ENCODE measurements at places on chromosomes 2 and 18.

DNA sequence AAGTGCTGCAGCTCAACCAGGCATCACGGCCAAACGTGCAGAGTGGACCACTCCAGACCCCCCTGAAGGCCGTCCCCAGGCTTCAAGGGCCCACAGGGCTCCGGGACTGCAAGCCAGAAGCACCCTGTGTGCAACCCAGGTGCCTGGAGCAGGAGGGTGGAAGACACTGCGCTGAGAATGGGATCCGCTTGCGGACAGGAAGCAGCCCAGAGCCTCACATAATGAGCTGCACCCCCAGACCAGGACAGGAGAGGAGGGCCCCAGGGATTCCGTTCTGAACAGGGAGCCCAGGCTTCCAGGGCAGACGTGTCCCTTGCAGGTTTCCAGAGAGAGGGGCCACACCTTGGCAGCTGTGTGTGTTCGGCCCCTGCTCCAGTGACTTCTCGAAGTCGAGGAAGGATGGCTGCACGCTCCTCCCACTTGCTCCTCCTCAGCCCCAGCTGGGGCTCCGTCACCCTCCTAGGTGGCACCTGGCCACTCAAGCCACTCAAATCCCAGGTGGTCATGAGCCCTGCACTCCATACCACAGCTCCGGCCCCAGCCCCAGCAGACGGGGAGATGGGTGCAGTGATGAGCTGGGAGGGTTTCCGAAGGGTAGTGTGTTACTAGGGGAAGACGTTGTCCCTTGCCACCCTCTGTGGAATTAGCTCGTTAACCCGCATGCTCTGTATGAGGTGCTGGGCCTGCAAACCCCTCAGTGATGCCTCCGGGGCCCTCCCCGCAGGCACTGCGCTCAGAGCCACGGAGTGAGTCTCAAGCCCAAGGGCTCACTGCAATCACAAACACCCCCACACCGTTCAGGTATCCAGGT lies 79.2 kb downstream of the NDUFA10 start:
- DNase-seq: no peak

DNA sequence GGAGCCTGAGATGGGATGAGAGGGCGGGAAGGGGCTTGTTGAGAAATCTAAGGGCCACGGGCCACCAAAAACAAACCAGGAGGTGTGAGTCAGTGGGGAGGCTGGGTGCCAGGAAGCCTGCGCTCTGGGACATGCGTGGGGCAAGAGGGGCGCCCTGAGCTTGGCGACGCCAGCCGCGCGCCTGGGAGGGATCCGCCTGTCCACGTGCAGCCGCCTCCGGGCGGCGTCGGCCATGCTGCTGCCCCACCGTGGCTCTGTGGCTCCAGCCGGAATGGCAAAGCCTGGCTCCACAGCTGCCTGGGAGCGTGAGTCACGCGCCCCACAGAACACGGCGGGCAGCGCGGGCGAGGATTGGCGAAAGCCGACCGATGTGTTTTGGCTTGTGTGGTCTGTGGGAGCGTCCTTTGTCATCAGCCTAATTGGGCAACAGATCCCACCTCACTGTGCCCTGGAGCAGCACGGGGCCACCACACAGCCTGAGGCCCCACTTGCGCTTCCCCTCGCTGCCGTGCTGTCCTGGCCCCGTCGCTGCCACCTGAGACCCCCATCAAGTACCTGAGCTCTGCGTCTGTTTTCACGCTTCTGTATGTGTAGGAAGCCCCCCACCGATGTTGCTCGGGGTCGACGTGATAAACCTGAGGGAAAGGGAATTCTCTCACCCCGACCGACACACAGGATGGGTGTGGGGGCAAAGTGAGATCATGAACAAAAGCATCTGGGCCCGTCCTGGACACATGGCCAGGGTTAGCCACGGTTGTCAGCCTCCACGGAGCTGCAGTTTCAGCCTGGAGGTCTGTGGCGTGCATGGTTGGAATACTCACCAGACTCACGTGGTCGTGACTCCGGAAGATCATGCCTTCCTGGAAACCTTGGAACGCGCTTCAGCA lies 80.5 kb downstream of the NFATC1 start:
- DNase-seq: no peak

- DNase-seq: no peak
Measured at GRCh38 chr2:175175896-175176295, 5.6 kb downstream of the ATP5MC3 start.

DNA sequence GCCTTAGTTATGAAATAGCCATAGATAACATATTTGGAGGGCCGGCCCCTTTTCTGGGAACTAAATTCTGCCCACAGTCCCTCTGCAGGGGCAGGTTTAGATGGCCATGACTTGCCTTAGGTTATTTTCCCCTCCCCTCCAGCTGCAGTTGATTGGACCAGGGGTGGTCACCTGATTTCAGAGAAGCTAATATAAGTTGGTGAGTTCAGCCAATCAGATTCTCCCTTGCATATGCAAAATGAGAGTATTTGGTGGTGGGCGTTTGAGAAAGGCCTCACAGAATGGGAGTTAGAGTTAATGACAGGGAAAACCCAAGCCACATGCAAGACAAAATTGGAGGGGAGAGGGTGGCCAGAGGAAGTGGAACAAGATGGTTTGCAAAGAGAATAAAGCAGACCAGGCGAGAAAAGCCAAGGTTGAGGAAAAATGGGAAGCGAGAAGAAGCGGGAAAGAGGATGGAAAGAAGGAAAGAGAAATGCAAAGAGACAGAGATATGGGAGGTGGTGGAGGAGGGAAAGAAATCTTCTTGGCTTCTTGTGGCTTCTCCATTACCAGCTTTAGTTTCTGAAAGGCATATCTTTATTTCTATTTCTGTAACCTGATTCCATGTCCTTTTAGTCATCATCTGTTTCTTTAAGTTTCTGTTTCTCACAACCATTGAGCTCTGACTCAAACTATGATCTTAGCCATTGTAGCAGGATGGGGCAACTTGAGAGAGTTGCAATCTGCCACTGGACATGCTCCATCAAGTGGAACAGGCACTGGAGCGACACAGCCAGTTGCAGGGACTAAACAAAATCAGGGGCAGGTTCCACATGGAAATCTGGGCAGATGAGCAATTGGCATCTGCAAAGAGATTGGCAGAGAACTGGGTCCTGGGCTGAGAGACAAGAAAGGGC lies 108.1 kb upstream of the SIX3 start:
- DNase-seq: no peak

DNA sequence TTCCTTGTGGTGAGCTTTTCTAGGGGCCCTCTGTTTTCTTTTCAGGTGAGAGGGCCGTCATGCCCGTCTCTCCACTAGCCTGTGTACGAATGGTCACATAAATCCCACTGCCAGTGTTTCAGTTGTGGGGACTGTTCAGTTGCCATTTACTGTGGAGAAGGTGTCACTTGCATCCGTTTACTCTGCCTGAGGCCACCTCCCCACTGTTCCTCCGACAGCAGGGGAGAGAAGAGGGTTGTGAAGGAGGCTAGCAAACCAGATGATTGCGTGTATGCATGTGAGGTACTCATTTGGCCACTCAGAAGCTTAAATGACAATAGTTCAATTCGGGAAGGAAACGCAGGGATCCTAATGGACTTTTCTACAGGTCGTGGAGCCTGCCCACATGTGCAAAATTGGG lies 3.3 kb downstream of the MTCL1 start:
- peak; percentile 34 for DNase-seq

DNA sequence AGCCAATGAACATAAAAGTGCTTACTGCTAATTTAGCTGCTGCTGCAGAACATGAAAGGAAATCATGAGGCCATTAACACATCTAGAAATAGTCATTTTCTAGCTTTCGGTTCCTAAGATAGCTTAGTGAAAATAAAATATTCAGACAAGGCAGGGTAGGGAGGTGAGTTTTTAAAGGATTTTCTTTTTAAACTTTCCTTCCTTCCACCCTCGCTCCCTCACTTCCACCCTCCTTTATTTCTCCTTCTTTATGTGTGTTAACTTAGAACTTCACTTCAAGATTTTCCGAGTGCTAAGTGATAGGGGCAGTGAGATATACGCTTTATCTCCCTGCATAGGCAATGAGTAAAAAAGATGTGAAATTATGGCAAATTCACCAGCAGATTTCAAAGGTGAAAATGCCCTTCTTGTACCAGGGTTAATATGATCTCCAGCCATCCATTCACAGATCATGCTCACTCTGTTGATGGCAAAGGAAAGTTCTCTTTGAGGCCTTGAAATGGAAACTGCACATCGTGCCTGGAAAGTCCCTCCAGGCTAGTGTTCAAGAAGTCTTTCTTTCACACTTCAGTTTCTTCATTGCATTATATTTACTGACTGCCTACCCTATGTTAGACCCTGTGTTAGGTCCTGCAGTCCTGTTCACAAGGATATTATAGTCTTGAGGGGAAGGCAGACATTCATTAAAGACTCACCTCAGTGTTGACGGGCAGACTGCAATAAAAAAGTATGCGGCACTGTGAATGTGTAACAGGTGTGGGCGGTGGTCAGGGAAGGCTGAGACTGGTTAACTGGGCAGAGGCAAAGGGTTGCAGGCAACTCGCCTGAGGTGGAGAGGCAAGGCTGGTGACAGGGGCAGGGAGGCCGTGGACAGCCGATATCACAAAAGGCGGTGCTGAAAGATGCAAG lies 200.8 kb downstream of the PLCL1 start:
- DNase-seq: no peak

DNA sequence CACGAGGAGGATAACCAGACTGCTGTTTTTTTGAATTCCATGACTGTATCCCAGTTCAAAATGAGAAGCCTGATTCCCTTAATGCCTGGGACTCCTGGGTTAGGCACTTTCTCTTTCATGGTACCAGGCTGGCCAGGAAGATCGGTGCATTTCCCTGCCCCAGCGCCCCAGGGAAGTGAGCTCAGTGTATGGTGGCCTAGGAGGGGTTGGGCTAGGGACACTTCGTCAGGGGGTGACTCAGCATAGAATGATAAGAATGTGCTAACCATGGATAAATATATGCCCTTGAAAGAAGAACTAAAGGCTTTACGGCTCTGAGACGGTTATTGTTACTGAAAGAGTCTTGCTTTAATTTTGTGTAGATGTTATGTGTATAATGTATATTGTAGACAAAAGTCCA lies 27.5 kb upstream of the FAM237A start:
- DNase-seq: no peak

DNA sequence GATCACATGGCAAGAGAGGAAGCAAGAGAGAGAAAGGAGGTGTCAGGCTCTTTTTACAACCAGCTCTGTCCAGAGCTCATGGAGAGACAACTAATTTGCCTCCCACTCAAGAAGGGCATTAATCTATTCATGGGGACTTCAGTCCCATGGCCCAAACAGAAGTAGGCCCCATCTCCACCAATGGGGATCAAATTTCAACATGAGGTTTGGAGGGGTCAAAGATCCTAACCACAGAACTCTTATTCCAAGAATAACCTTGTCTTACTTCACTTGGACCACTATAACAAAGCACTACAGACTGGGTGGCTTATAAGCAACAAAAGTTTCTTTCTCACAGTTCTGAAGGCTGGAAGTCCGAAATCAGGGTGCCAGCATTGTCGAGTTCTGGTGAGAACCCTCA lies 31.8 kb downstream of the GRB14 start:
- no peak for DNase-seq

DNA sequence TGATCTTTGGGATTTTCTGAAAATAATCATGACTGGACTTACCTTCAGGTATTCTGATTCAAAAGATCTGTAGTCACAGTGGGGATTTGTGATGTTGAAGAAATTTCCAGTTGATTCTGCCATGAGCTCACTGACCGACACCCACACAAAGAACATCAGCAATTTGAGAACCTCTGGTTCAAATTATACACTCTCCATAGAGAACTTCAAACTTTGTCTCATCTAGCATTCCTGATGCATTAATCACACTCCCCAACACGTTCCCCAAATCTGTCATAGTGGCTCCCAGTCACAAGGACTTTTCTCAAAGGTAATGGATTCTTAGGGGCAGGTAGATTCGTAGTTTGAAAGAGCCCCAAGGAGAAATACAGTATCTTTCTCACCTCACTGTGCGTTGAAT lies 584.3 kb downstream of the FBXO15 start:
- no peak for DNase-seq

DNA sequence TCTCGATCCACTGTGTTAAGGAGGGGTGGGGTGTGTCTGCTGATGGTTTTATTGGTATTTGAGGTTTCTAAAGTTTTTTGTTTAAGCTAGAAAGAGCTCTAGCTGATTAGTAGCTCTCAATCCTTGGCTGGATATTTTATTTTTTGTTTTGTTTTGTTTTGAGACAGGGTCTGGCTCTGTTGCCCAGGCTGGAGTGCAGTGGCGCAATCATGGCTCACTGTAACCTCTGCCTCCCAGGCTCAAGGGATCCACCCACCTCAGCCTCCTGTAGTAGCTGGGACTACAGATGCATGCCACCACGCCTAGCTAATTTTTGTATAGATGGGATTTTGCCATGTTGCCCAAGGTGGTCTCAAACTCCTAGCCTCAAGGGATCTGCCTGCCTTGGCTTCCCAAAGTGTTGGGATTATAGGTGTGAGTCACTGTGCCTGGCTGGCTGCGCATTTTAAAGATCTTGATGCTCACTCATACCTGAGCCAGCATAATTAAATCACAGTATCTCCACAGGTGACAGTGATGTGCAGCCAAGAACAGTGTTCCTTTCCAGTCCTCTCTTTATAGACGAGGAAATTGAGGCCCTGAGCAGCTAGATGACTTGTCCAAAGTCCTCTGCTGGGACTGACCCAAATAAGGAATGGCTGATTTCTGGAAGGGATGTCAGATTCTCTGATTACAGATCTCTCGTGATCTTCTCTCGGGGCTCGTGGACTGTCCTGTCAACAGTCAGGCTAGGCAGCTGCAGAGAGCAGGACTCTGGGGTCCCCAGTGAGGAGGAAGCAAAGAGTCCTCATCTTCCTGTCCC lies 44.5 kb downstream of the SPTBN1 start:
- no peak for DNase-seq

- DNase-seq: no peak
Measured at GRCh38 chr18:76395609-76396008, 99.4 kb downstream of the ZNF516 start.

DNA sequence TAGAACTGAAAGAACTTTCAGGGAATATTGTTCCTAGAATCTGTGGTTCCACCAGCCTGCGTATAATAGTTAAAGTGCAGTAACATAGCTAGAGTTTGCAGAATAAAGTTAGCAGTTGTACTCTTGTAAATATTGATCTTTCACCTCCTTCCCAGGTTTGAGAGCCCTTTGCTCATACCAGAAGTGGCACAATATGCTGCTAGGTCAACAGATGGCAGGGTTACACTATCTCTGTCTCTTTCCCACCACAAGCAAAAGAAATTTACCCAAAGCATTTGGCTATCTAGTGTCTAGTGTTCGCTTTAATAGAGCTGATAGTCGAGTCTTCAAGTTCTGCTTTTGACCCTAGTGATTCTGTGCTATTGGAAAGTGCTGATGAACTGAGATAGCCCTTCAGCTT lies 119.0 kb upstream of the KLHL14 start:
- no peak for DNase-seq

DNA sequence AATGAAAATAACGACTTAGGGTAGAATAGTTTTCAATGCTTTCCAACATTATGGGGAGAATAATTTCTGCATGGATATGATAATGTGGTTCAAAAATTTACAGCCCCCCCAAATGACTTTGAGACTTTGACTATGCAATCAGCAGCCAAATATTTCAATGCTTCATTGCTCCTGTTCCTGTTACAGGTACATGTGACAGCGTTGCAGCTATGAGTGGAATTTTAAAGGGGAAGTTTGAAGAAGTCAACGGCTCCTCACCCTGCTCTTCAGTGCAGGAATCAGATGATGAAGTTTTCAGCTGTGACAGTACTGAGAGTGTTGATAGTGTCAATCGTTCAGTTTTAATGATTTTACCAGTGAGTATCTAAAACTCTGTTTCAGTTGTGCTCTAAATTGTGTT lies 25.1 kb downstream of the CSRNP3 start:
- DNase-seq: peak; percentile 9

- no peak for DNase-seq
Measured at GRCh38 chr2:147027436-147027835, 817.4 kb upstream of the ACVR2A start.

- DNase-seq: peak; percentile 9
Measured at GRCh38 chr2:230865307-230865765, 594 bp downstream of the ITM2C start.

GRCh38 chr2:235654103-235654813 lies 160.4 kb downstream of the AGAP1 start:
- DNase-seq: no peak
